ENCODE measurements at places on chromosomes 2 and 18.

DNA sequence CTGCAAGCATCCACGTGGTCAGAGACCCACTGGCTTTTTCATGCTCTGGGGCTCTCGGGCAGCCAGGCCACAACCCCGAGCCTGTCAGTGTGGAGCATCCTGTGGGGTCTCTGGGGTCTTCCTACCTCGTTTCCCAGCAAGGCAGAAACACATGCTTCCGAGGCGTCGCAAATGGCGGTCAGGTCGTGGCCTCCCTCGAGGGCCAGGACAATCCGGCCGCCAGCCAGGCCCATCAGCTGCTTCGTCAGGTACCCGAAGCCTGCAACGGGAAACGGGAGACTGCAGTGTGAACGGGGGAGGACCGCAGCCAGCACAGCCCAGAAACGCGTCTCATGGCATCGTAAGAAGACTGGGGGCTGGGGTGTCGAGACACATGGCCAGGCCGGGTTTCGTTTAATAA, 218.7 kb downstream of the TWIST2 start:
- no peaks in the 10 kb centered on the region for H3K27me3 ChIP-seq
- DNase-seq, result no peak
- no peak overlapping the region for H3K4me3 ChIP-seq
- H3K4me1 ChIP-seq, result no peaks in the 10 kb centered on the region
- H3K36me3 ChIP-seq, result peaks cover 14% of the 10 kb centered on the region
- H3K27ac ChIP-seq, result no peak overlapping the region

- no peaks in the 10 kb centered on the region for H3K36me3 ChIP-seq
- DNase-seq, result no peak
- no peaks in the 10 kb centered on the region for H3K27me3 ChIP-seq
- no peak overlapping the region for H3K27ac ChIP-seq
- H3K4me1 ChIP-seq, result no peaks in the 10 kb centered on the region
Observed at GRCh38 chr18:37552286-37552685, 13.3 kb downstream of the CELF4 start.

GRCh38 chr2:127943186-127943585, 57.4 kb upstream of the AMMECR1L start:
- no peak overlapping the region for H3K4me3 ChIP-seq
- H3K27ac ChIP-seq, result no peak overlapping the region
- H3K4me1 ChIP-seq, result no peaks in the 10 kb centered on the region
- no peak for DNase-seq

DNA sequence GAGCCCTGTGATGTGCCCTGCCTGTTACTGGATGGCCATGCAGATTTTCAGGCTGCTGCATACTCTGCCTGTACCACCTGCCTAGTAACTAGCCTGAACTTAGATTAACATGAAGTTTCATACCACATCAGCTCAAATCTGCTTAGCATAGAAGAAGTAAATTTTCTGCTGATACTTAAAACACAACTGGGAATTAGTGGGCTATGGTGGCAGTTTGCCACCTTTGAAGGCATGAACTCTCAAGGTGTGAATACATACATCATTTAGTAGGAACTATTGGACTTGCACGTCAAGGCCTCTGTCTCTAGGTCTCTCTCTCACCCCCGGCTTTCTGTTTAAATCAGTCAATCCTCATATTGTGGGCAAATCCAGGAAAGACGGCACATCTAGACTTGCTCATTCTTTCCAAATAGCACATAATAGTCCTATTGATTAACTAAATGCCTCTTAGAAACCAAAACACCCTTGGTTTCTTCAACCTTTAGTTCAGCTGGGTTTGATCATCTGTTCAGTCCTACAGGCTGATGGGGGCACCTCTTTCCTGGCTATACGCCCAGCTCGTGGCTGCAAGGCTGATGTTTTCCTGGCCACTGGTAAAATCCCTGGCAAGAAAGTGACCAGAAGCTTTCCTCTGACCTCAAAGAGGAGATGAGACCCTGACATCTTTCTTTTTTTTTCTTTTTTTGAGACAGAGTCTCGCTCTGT, 58.4 kb downstream of the ALPK2 start:
- no peaks in the 10 kb centered on the region for H3K27me3 ChIP-seq
- no peak overlapping the region for H3K4me3 ChIP-seq
- no peaks in the 10 kb centered on the region for H3K4me1 ChIP-seq
- H3K27ac ChIP-seq, result no peak overlapping the region
- no peaks in the 10 kb centered on the region for H3K36me3 ChIP-seq

All from thyroid gland (tissue), 4 donors.